Liver (tissue), 10 donors: ENCODE measurements at places on chromosomes 1 and 21. TPM values are rescaled to one million over a fixed set of nuclear protein-coding genes. Genes with fewer than 3 reads are reported as not detected.
A peak's percentile ranks its signal among the peaks of the same experiment; 100 is the strongest.

GRCh38 chr1:29211086-29212030 lies 19.4 kb downstream of the MECR start:
- H3K27me3 ChIP-seq = no peaks in the 10 kb centered on the region
- no peak for DNase-seq
- no peaks in the 10 kb centered on the region for H3K4me1 ChIP-seq
- H3K4me3 ChIP-seq = no peak overlapping the region
- H3K36me3 ChIP-seq = peaks cover 61% of the 10 kb centered on the region
- no peak overlapping the region for H3K27ac ChIP-seq

- H3K27ac ChIP-seq = no peak overlapping the region
- H3K36me3 ChIP-seq = no peaks in the 10 kb centered on the region
- peaks cover 5% of the 10 kb centered on the region for H3K4me1 ChIP-seq
- H3K4me3 ChIP-seq = no peak overlapping the region
- no peak for DNase-seq
These were observed 25.7 kb downstream of the GPR161 start for GRCh38 chr1:168110896-168111545.

DNA sequence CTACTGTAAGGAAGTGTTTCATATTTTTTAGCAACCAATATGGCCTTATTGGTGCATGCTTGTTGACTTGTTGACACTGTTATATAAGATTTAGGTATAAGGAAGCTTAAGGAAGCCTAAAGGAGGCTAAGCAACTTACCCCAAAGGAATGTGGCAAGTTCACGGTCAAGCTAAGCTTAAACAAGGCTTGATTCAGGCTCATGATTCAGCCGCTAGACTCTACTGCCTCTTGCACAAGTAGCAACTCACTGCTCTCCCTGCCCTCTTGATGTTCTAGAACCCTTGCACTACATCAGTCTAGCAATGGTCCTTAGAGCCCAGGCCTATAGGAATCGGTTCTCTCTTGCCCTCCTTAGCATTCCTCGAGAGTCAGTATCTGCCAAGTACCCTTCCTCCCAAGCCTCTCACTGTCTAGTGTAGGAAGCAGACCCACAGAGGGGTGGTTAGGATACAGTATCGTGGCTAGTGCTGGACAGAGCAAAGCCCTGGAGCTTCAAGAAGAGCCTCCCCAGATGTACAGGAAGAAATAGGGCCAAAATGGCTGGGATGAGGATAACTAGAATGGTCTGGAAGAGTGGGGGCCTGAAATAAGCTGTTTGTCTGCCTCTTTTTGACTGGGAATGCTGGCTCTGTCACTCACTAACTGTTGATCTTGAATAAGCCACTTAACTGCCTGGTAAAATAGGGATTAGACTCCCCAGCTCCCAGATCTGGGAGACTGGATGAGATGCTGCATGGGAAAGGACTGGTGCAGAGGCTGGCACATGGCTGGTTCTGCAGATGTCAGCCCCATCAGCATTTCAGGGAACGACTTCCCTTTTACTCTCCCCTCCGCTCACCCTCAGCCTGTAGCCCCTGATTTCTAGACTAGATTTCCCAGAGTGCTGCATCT lies 122.2 kb downstream of the NAV1 start:
- no peak for DNase-seq
- no peak overlapping the region for H3K4me3 ChIP-seq
- H3K27ac ChIP-seq = no peak overlapping the region
- H3K4me1 ChIP-seq = no peaks in the 10 kb centered on the region

GRCh38 chr21:27580276-27580675 lies 613.4 kb upstream of the ADAMTS5 start:
- H3K27me3 ChIP-seq = no peaks in the 10 kb centered on the region
- no peak overlapping the region for H3K4me3 ChIP-seq
- H3K27ac ChIP-seq = no peak overlapping the region
- H3K4me1 ChIP-seq = no peaks in the 10 kb centered on the region

- H3K4me3 ChIP-seq = no peak overlapping the region
- H3K27me3 ChIP-seq = no peaks in the 10 kb centered on the region
- H3K36me3 ChIP-seq = no peaks in the 10 kb centered on the region
- no peak overlapping the region for H3K27ac ChIP-seq
- DNase-seq = no peak
These were observed 39.9 kb upstream of the TSPEAR start for GRCh38 chr21:44751186-44751798.

- no peak for DNase-seq
- H3K4me1 ChIP-seq = no peaks in the 10 kb centered on the region
- no peaks in the 10 kb centered on the region for H3K36me3 ChIP-seq
- H3K27me3 ChIP-seq = no peaks in the 10 kb centered on the region
These were observed 220.0 kb downstream of the TM2D1 start for GRCh38 chr1:61504852-61505390.

GRCh38 chr1:77942400-77943140 lies 36.3 kb downstream of the FUBP1 start:
- no peaks in the 10 kb centered on the region for H3K4me1 ChIP-seq
- no peak overlapping the region for H3K4me3 ChIP-seq
- no peak for DNase-seq
- no peak overlapping the region for H3K27ac ChIP-seq
- no peaks in the 10 kb centered on the region for H3K36me3 ChIP-seq

GRCh38 chr1:108553905-108554304 lies 6.0 kb upstream of the EEIG2 start:
- H3K4me3 ChIP-seq = no peak overlapping the region
- no peaks in the 10 kb centered on the region for H3K36me3 ChIP-seq
- H3K27me3 ChIP-seq = no peaks in the 10 kb centered on the region
- no peak for DNase-seq
- H3K4me1 ChIP-seq = no peaks in the 10 kb centered on the region

DNA sequence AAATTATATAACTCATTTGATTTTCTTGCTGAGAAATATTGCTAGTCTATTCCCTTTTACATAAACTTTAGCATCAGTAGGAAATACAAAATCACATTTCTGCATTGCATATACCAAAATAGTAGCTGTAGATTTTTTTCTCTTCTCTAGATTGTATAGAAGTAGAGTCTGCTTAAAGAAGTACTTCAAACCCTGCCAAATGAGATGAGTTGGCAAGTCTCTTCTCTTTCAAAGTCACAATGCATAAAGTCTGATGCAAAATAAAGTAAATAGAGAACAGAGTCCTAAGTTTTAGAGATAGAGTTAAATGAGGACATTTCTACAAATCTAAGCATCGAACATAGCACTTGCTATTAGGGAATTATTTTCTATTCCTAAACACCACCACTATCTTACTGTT lies 6.4 kb downstream of the PLPPR4 start:
- no peaks in the 10 kb centered on the region for H3K36me3 ChIP-seq
- no peak overlapping the region for H3K27ac ChIP-seq
- no peaks in the 10 kb centered on the region for H3K27me3 ChIP-seq
- DNase-seq = no peak
- no peaks in the 10 kb centered on the region for H3K4me1 ChIP-seq

DNA sequence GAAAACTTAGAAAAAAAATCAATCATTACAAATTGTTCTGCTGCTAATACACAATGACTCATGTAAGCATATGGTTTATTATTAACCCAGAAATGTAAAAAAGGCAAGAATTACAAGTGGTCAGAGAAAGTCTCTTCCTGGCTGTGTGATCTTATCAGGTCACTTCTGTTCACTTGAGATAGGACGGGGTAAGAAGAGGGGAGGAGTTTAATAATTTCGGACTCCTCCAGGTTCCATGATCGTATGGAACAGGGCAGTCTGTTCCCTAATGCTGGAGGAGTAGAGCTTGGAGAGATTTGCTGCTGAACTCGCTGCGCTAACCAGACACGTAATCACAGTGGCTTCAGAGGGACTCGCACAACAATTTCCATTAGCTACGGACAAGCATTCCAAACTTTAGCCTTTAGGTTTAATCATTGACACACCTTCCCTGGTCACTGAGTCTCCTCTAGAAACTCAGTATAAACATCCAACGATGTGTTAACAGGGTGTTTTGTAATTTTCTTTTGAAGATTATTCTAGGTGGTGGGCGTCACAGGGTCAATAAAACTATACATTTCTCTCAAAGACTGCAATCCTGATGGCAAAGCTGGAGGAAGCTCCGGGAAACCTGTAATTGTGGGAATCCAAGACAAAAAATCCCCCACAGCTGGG lies 1.3 kb downstream of the CRYZ start:
- H3K4me3 ChIP-seq = peak overlapping the region; percentile 37
- H3K36me3 ChIP-seq = no peaks in the 10 kb centered on the region
- H3K27ac ChIP-seq = peak overlapping the region; percentile 92
- H3K27me3 ChIP-seq = no peaks in the 10 kb centered on the region
- peaks cover 5% of the 10 kb centered on the region for H3K4me1 ChIP-seq
- peak; percentile 43 for DNase-seq

DNA sequence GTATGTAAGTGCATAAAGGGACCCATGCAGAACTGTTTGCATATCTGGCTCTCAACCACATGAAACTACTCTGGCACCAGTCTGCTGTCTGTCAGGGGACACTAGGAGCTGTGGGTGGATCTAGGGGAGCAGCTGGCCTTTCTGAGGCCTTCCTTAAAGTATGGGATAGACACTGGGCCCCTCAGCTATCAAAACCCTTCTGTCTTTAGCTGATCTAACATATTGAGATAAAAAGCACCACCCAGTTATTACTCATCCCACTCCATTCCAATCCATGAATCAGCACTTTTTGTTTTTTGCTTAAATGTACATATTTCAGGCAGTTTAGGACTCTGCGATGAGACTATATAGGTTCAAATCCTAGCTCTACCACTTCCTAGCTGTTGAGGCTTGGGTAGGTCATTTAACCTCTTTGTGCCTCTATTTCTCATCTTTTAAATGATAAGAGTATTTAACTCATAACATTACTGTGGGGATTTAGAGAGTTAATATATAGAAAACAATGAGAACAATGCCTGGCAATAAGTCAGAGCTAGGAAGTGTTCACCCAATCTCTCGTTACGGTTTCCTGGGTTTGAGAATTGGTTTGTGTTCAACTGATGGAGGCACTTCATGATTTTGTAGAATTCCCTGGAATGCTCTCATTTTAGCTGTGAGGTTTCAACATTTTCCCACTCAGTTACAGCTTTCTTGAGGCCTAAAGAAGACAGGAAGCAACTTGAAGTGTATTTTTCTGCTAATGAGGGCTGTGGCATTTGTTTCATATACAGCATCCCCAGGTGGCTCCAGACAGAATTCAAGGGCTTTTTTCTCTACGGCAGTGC lies 68.9 kb downstream of the LRIG2 start:
- no peaks in the 10 kb centered on the region for H3K4me1 ChIP-seq
- no peak overlapping the region for H3K4me3 ChIP-seq
- H3K36me3 ChIP-seq = no peaks in the 10 kb centered on the region
- no peaks in the 10 kb centered on the region for H3K27me3 ChIP-seq
- no peak overlapping the region for H3K27ac ChIP-seq

- no peaks in the 10 kb centered on the region for H3K27me3 ChIP-seq
- H3K27ac ChIP-seq = no peak overlapping the region
- H3K4me1 ChIP-seq = no peaks in the 10 kb centered on the region
- H3K36me3 ChIP-seq = no peaks in the 10 kb centered on the region
- no peak overlapping the region for H3K4me3 ChIP-seq
These were observed 211.8 kb upstream of the PKN2 start for GRCh38 chr1:88472298-88472697.

DNA sequence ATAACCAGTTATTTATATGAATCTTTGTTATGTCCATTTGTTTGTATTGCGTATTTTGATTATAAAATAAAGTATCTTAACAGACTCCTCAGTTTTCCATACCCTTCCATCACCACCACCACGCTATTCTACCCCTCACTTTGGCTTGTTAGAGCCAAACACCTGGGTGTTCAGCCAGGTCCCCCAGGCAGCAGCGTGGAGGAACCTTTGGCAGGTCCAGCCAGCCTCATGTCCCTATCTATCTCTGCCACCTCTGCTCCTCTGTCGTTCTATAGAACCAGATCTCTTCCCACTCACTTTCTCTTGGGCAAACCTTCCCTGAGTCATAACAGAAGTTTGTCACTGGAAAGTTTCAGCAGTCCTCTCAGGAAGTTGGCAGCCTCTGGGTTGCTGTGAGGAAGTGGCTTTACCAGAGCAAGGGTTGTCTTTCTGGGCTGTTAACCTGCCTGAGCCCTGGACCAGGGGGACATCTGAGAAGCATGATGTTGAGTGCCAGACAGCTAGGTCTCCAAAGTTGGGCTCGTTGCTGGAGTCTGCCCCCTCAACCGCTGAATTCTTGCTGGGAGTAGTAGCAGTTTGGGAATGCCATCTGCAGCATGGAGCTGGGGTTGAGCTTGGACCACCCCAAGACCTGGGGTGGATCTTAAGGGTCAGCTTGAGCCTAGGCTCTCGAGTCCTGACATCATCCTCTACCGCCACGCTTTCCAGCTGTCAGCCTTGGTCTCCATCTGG lies 996 bp upstream of the SH3BGRL3 start:
- peak overlapping the region; percentile 86 for H3K27ac ChIP-seq
- H3K4me1 ChIP-seq = peaks cover 41% of the 10 kb centered on the region
- H3K27me3 ChIP-seq = no peaks in the 10 kb centered on the region
- peak overlapping the region; percentile 78 for H3K4me3 ChIP-seq

DNA sequence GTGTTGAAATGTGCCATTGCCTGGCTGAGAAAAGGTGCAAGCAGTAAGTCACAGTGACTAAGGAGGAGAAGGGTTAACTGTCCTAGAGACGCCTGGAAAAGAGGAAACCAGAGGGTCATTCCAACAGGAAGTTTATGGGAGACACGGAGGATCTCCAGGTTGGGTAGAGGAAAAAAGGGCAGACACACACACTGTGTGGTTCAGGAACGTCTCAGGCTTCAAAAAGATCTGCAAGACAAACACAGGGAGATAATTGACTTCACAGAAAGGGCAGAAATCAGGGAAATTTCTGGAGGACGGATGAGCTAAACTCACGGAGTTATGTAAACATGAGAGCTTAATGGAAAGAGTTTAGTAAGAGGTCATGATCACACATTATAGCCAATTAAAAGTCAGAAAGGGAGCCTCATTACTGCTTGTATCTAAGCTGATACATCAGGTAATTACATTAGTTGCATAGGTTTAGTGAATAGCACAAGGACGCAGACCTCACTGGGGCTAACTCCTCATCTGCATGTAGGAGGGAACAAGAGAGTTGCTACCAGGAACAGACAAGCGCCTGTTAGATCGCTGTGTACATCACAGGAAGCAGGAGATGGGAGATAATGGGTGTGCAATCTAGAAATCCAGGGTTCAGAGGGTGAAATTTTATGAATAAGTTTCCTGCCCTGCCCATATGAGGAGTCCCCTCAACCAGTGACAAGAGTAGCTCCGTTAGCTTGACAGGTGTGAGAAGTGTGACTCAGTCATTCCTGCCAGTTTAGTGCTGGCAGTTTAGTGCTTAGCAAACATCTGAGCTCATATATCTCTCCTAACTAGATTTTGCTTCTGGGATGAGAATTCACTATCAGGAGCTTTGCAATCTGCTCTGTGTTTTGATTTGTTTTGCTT lies 96.6 kb upstream of the TNR start:
- no peak overlapping the region for H3K4me3 ChIP-seq
- no peaks in the 10 kb centered on the region for H3K27me3 ChIP-seq
- H3K36me3 ChIP-seq = no peaks in the 10 kb centered on the region
- no peak overlapping the region for H3K27ac ChIP-seq

- H3K4me3 ChIP-seq = no peak overlapping the region
- peak; percentile 62 for DNase-seq
- no peak overlapping the region for H3K27ac ChIP-seq
- H3K4me1 ChIP-seq = peaks cover 6% of the 10 kb centered on the region
- H3K27me3 ChIP-seq = no peaks in the 10 kb centered on the region
These were observed 11.4 kb upstream of the MTARC1 start for GRCh38 chr1:220775240-220775853.

OR6P1 gene
- total RNA-seq = not detected

CRNN gene
- 0.05 TPM for total RNA-seq

C1QTNF12 gene
- total RNA-seq = not detected

TMEM61 gene
- not detected for total RNA-seq

NHLH2 gene
- total RNA-seq = not detected

KIF17 gene
- total RNA-seq = 2.7 TPM

BEST4 gene
- total RNA-seq = not detected

KRTAP20-4 gene
- total RNA-seq = not detected

GPR157 gene
- total RNA-seq = 7.0 TPM

LRRC53 gene
- total RNA-seq = not detected

OXCT2 gene
- 0.14 TPM for total RNA-seq

GJA5 gene
- 1.5 TPM for total RNA-seq
